Activated B cell treated with CpG ODN at 0.5 μM for 24 hours (primary cell): ENCODE measurements at places on chromosomes 13 and 19.

DNA sequence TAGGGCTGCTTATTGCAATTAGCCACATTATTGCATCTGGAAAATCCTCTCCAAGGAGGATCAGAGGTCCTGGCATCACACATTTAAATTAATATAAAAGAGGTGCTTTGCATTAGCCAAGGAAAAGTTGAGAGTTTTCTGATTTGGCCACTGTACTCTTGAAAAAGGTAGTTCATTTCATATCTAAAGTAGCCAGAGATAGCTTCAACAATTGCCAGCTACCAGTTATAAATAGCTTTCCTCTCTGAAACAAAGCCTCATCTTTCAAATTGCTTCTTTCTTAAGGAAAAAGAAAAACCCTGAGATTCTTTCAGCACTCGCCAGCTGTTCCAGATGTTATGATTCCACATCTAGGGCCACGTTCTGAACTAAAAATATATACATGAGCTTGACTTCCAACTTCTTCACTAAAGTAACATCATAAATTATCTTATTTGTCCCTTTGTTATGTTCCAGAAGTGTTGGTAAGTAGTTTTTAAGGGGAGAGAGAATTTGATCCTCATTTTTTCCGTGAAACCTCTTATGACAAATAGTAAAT is 69.6 kb downstream of the ERCC5 start:
- H3K27ac ChIP-seq: no peak overlapping the region

DNA sequence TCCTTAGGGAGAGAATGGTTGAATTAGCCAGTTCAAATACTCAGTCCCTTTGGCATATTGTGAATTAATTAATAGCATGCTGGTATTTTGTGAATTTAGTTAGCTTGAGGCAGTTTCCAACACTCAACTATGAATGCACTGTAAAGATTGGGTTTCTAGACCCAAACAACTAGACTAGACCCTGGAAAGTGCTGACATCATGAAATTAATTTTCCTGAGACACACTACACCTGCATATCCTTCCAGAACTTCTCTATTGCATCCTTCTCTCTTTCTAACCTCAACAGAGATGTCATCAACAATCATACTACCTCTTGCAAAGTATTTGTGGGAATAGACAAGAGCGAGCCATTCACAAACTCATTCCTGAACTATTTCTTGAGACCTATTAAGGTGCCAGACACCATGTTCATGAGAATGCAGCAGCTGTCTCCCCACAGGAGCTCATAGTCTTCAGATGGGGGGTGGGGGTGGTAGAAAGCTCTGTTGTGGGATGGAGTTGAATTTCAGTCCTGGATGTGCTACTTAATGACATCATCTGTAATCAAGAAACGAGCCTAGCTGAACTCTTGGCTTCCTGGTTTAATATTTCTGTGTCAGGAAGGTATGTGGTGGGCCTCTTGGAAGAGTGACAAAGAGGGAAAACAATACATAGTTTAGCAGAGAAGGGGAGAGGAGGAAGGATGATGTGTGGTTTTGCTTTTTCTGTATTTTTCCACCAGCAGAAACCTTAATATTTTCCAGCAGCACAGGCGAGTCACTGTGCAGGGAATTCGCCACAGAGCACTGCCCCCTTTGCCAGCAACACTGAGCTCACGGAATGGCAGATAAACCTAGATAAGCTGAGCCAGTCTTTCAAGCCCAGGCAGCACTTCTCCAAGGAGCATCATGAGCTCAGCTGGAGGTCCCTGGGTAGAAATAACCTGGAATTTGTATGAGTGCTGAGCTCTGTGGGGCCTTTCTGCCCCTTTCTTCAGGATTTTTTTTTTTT is 53.1 kb upstream of the CYSLTR2 start:
- no peak overlapping the region for H3K4me3 ChIP-seq
- H3K4me1 ChIP-seq: no peaks in the 10 kb centered on the region
- DNase-seq: no peak
- H3K27me3 ChIP-seq: peaks cover 20% of the 10 kb centered on the region
- H3K36me3 ChIP-seq: no peaks in the 10 kb centered on the region
- no peak overlapping the region for H3K27ac ChIP-seq

GRCh38 chr19:3969435-3970312 is 1.2 kb downstream of the DAPK3 start:
- H3K4me3 ChIP-seq: peak overlapping the region; percentile 88
- no peaks in the 10 kb centered on the region for H3K27me3 ChIP-seq
- H3K36me3 ChIP-seq: peaks cover 42% of the 10 kb centered on the region
- peak overlapping the region; percentile 53 for H3K27ac ChIP-seq
- DNase-seq: no peak

DNA sequence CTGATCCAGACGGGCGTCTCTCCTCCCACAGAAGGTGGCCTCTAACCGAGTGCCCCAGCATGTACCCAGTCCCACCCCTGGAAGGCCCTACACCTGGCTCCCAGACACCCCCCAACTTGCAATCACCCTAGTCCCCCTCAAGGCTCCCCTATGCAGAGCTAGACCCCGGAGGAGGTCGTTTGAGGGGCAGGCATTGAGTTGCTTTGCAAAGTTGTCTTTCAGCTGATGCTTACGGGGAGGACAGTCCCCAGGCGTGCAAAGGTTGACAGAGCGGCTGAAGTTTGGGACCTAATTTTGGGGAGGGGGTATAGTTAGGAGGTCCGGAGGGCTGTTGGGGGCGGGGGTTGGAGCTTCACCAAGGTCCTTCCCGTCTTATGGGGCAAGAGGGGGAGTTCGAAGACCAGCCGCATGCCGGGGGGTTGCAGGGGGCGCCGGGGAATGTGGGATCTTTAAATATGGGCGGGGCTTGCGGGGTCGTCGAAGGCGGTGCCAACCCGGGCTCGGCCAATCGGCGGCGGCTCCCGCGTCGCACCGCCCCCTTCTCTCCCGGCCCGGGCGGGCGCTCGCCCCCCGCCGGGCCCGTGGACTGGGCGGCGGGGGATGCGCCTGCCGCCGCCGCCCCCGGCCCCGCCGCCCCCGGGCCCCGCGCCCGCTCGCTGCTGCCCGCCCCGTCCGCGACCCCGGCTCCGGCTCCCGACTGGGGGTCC is at the start of gene KCNN1:
TSS of gene KCNN1 (plus strand) at position 558 of the 707 bp plus-strand sequence. CDS start 6,782 bp downstream, outside the sequence.
- H3K36me3 ChIP-seq: no peaks in the 10 kb centered on the region
- no peak within 1 kb of the TSS for H3K27ac ChIP-seq
- peak within 1 kb of the TSS; percentile 62 for H3K4me3 ChIP-seq
- H3K27me3 ChIP-seq: peaks cover 38% of the 10 kb centered on the region
- H3K4me1 ChIP-seq: peaks cover 12% of the 10 kb centered on the region

DNA sequence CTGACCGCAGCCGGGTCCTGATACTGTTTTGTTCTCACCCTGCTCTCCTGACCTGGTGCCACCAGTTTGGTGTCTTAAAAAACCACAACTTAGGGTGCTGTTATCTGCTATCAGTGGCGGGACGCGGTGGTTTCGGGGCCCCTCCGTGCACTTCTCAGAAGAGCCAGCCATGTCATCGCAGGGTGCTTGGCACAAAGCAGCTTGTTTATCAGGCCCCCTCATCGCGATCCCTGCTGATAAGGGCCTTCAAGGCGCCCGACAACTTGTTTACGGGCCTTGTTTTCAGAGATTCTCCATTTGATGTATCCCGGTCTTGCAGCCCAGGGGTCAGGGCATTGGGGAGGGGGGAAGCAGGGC is 58.1 kb upstream of the KLF2 start:
- no peaks in the 10 kb centered on the region for H3K27me3 ChIP-seq
- H3K27ac ChIP-seq: peak overlapping the region; percentile 36
- DNase-seq: no peak
- no peak overlapping the region for H3K4me3 ChIP-seq

- peak overlapping the region; percentile 100 for H3K27ac ChIP-seq
- H3K4me3 ChIP-seq: peak overlapping the region; percentile 98
- peaks cover 64% of the 10 kb centered on the region for H3K4me1 ChIP-seq
- no peaks in the 10 kb centered on the region for H3K27me3 ChIP-seq
- peak; percentile 33 for DNase-seq
Observed at GRCh38 chr19:55257461-55258420, 1.1 kb downstream of the PPP6R1 start.

DNA sequence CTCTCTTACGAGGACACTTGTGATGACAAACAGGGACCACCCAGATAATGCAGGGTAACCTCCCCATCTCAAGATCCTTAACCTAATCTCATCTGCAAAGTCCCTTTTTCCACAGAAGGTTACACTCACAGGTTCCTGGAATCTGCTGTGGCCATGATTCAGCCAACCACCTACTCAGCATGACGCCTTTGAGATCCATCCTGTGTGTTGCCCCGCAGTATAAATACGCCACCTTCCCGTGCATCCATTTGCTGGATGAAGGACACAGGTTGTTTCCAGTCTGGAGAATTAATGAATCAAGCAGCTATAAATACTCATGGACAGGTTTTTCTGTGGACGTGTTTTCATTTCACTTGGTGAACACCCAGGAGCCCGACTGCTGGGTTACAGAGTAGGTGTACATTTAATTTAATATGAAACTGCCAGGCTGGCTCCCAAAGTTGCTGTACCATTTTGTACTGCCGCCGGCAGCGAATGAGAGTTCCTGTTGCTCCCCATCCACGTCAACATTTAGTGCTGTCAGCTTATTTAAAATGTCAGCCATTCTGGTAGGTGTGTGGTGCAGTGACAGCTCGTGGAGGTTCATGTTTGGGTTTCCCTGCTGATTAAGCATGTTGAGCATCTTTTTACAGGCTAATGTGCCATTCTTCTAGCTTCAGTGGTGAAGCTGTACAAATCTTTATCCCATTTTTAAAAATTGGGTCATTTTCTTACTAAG is 40.2 kb downstream of the ELL start:
- H3K27me3 ChIP-seq: no peaks in the 10 kb centered on the region
- no peak overlapping the region for H3K27ac ChIP-seq
- DNase-seq: no peak
- peaks cover 9% of the 10 kb centered on the region for H3K36me3 ChIP-seq

- H3K27ac ChIP-seq: no peak overlapping the region
- no peaks in the 10 kb centered on the region for H3K36me3 ChIP-seq
- no peak for DNase-seq
- H3K27me3 ChIP-seq: no peaks in the 10 kb centered on the region
Observed at GRCh38 chr19:27751044-27751391, 1461.9 kb downstream of the UQCRFS1 start.

- H3K4me3 ChIP-seq: no peak overlapping the region
- no peaks in the 10 kb centered on the region for H3K27me3 ChIP-seq
- peaks cover 39% of the 10 kb centered on the region for H3K36me3 ChIP-seq
- no peak overlapping the region for H3K27ac ChIP-seq
- H3K4me1 ChIP-seq: peaks cover 14% of the 10 kb centered on the region
Observed at GRCh38 chr19:52451241-52451640, 2.1 kb upstream of the ZNF578 start.

DNA sequence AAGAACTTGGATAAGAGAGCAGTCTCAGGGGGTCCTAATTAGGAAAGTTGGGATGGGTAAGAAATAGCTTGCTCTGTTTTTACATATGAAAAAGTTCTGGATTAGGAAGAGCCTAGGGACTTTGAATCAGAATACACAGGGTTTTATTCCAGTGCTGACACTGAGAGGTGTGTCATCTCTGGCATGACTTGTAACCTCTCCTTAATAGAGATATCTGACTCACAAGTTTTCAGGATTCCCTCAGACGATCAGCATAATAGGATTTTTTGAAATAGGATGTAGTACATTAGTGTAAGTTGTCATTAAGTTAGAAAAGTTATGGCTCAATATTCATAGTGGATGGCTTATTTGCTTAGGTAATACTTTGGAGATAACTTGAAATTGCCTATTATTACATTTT is 555.2 kb upstream of the MIR17HG start:
- no peak overlapping the region for H3K27ac ChIP-seq
- H3K27me3 ChIP-seq: no peaks in the 10 kb centered on the region
- H3K4me3 ChIP-seq: no peak overlapping the region
- DNase-seq: no peak

DNA sequence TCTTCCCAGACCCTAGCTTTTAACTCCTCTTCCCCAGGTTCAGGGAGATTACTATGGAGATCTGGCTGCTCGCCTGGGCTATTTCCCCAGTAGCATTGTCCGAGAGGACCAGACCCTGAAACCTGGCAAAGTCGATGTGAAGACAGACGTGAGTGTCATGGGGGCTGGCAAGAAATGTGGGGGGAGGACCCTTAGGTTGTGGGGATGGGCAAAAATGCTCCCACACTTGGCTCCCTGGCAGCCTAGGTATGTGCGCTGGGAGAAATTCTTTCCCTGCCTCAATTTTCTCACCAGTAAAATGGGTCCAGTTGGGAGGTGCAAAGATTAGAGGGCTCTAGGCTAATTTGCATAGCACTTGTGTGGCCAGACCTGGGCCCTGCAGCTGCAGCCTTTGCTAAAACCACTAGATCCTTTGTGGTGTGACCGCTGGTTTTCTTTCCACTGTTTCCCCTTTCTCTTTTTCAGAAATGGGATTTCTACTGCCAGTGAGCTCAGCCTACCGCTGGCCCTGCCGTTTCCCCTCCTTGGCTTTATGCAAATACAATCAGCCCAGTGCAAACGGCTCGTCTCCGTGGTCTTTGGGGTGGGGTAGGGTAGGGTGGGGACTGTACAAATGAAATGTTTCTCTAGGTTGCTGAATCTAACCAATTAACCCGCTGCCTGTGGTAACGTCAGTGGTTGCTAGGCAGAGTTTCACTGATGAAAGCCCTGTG is 959 bp upstream of the RAB4B start:
- peak overlapping the region; percentile 98 for H3K4me3 ChIP-seq
- H3K27me3 ChIP-seq: no peaks in the 10 kb centered on the region
- peaks cover 34% of the 10 kb centered on the region for H3K36me3 ChIP-seq
- peak; percentile 72 for DNase-seq
- peaks cover 73% of the 10 kb centered on the region for H3K4me1 ChIP-seq

DNA sequence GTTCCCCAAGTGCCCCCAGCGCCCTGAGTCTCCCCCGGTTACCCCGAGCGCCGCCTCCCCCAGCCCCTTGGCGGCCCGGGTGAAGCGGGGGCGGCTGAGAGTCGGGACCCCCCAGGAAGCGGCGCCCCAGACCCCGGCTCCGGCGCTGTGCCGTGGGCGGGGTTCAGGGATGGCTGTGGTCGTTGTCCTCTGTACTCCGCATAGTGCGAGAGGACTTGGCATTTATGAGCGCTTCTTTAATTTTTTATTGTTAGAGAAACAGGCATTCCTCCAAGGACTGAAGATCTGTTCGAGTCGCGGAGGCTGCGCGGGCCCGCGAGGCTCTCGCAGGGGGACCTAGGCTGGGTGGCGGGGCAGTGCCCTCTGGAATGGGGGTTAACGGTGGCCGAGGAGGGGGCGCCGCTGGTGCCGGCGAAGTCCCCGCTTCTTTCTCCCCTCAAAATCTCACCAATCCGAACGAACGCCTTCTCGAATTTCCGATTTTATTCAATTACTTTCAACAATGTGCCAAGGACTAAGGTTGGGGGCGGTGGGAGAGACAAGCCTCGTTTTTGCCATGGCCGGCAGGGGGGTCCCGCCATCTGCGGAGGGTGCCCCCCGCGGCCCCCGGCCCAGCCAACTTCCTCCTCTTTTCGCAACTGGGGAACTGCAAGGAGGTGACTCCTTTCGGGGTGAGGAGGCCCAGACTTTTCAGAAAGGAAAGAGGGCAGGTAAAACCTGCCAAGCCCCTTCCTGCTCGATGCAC is 596 bp upstream of the GJB2 start:
- H3K4me3 ChIP-seq: peak overlapping the region; percentile 72
- peaks cover 20% of the 10 kb centered on the region for H3K4me1 ChIP-seq
- no peaks in the 10 kb centered on the region for H3K36me3 ChIP-seq
- H3K27ac ChIP-seq: no peak overlapping the region
- H3K27me3 ChIP-seq: peaks cover 50% of the 10 kb centered on the region
- no peak for DNase-seq

- H3K4me1 ChIP-seq: peaks cover 8% of the 10 kb centered on the region
- no peak overlapping the region for H3K27ac ChIP-seq
- H3K4me3 ChIP-seq: no peak overlapping the region
- no peaks in the 10 kb centered on the region for H3K27me3 ChIP-seq
Observed at GRCh38 chr13:37047032-37047431, 12.5 kb downstream of the SUPT20H start.

- H3K27me3 ChIP-seq: no peaks in the 10 kb centered on the region
- H3K36me3 ChIP-seq: no peaks in the 10 kb centered on the region
Observed at GRCh38 chr19:49213791-49214190, 56.2 kb downstream of the TRPM4 start.
